Endothelial cell of coronary artery (primary cell): ENCODE measurements at places on chromosomes 13 and 19. TPM values are rescaled to one million over a fixed set of nuclear protein-coding genes. Genes with fewer than 3 reads are reported as not detected.

The ZNF418 gene
- 3.1 and 8.8 TPM in 2 replicates for total RNA-seq

The LRRC8E gene
- 1.6 and 2.2 TPM in 2 replicates for total RNA-seq

The VSIG10L gene
- total RNA-seq, result 0.18 and 0.19 TPM in 2 replicates

The PSG4 gene
- 0.47 and 1.2 TPM in 2 replicates for total RNA-seq

The POSTN gene
- 54.5 and 210 TPM in 2 replicates for total RNA-seq

The OR10H1 gene
- not detected in 2 replicates for total RNA-seq

The TMPRSS9 gene
- total RNA-seq, result not detected in 2 replicates

The ZNF578 gene
- total RNA-seq, result 0.72 and 1.8 TPM in 2 replicates

The PRR20C gene
- not detected in 2 replicates for total RNA-seq
